CD4-positive, alpha-beta T cell (primary cell): ENCODE measurements at places on chromosomes 4 and X. TPM values are rescaled to one million over a fixed set of nuclear protein-coding genes. Genes with fewer than 3 reads are reported as not detected.

Gene CXorf51A
- total RNA-seq = not detected

- H3K27ac ChIP-seq = no peak overlapping the region
- H3K27me3 ChIP-seq = no peaks in the 10 kb centered on the region
- no peak overlapping the region for H3K4me3 ChIP-seq
- peaks cover 64% of the 10 kb centered on the region for H3K36me3 ChIP-seq
Observed at GRCh38 chr4:122178961-122179360, 26.8 kb downstream of the BLTP1 start.

Gene BEX5
- total RNA-seq = 12.4 TPM

- H3K4me1 ChIP-seq = no peaks in the 10 kb centered on the region
- H3K4me3 ChIP-seq = no peak overlapping the region
- H3K27ac ChIP-seq = no peak overlapping the region
- no peaks in the 10 kb centered on the region for H3K36me3 ChIP-seq
Observed at GRCh38 chr4:10495651-10496050, 38.4 kb upstream of the ZNF518B start.

DNA sequence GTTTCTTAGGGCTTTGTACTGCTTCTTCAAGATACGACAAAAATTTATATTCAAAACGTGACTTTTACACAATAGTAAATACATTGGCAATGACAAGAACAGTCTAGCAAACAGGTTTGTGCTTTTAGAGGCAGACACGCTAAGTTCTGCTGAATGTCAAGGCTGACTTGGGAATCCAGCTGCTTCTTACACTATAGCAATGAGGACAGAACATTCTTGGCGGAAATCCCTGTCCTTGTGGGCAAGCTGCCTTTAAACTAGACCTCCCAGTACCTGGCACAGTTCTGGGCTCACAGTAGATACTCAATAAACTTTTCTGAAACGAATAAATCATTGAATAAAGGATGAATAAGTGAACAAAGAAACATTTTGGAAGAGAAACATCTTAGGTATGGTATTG, 148.2 kb downstream of the RASL11B start:
- H3K4me1 ChIP-seq = peaks cover 15% of the 10 kb centered on the region
- no peak overlapping the region for H3K4me3 ChIP-seq
- no peak overlapping the region for H3K27ac ChIP-seq
- H3K36me3 ChIP-seq = no peaks in the 10 kb centered on the region
- DNase-seq = no peak
